Suprapubic skin (tissue), 4 donors: ENCODE measurements at places on chromosomes 1 and 21. TPM values are rescaled to one million over a fixed set of nuclear protein-coding genes. Genes with fewer than 3 reads are reported as not detected.

DNA sequence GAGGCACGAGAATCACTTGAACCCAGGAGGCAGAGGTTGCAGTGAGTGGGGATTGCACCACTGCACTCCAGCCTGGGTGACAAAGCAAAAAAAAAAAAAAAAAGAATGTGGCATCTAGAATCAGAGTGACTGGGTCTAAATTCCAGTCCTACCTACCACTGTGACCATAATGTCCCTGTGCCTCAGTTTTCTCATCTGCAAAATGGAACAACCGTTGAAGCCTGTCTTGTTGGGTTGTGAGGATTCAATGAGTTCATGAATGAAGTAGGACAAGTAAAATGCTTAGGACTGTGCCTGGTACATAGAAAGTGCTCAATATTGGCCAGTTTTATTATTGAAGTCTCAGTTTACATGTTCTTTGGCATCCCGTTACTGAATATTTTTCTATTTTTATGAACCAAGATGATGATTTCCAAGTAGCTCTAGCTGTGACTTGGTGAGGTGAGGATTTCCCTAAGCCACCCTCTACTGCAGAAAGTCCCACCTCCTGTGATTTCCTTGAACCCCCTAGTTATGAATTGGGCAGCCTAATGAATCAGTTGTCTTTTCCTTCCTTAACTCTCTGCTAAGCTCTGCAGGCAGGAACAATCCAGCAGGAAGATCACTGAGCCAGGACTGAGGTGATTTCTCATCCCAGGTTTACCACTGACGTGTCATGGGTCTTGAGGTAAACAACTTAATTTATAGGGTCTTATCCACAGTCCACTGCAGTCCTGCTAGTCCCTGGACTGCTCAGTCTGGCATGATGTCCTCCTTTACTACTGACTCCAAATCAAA, 18.9 kb upstream of the MEAF6 start:
- no peak for DNase-seq

DNA sequence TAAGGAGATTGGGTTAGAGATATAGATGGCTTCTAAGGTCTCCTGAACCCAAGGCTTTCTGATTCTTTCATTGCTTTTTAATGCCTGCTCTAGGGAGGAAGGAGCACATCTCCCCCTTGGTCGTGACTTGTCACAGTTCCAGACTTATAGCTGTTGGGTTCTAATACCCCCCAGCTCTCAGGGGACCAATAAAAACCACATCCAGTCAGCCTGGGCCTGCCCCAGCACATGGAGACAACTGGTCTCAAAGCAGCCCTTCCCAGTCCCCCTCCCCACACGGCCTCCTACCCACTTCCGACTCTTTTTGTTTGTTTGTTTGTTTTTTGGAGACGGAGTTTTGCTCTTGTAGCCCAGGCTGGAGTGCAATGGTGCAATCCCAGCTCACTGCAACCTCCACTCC, 23.3 kb downstream of the QSOX1 start:
- DNase-seq, result no peak

DNA sequence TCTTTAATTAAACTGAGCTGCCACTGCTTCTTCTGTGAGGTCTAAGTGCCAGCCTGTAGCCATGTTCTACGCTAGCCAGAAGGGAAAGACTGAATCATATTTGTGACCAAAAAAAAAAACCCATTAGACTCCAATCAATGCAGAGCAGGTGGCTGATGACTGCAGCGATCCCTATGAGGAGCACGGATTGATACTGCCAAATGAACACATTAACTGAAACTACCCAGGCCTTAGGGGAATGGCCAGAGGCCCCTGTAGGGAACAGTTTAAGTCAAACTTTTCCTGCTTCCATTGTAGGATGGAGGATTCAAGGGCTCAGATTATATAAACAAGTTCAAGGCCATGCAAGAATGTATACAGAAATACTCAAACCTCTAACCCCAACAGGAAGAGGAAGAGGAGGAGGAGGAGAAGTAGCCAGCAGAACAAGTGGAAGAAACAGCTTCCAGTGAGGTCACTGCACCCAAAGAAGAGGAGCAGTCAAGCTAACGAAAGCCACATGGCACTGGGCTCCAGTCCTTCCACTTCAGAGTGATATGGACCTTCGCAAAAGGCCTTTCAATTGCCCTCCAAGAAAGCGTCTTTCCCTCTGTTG, 328.3 kb downstream of the SMYD3 start:
- DNase-seq, result no peak

Gene UBR4
- total RNA-seq, result 246 TPM

Gene INSRR
- total RNA-seq, result not detected
